ENCODE measurements at places on chromosomes 12 and 14. TPM values are rescaled to one million over a fixed set of nuclear protein-coding genes. Genes with fewer than 3 reads are reported as not detected.

The TIMM9 gene
- total RNA-seq = 17.5 TPM

The SLCO1C1 gene
- total RNA-seq = not detected

The NPAS3 gene
- total RNA-seq = not detected

The MMP19 gene
- total RNA-seq = 0.68 TPM

The LBHD2 gene
- not detected for total RNA-seq

The SOX5 gene
- 0.33 TPM for total RNA-seq

The BIN2 gene
- total RNA-seq = not detected

The PTPN6 gene
- 3.4 TPM for total RNA-seq

The PRIMA1 gene
- total RNA-seq = not detected

The AQP6 gene
- total RNA-seq = 0.05 TPM

The NANOG gene
- not detected for total RNA-seq

The BBOF1 gene
- 1.3 TPM for total RNA-seq

The MFAP5 gene
- total RNA-seq = 0.85 TPM

The C12orf56 gene
- total RNA-seq = 0.05 TPM

Measured in dermis blood vessel endothelial cell (primary cell).